Esophagus mucosa (tissue), 1 donor: ENCODE measurements at places on chromosomes 5 and 9.

DNA sequence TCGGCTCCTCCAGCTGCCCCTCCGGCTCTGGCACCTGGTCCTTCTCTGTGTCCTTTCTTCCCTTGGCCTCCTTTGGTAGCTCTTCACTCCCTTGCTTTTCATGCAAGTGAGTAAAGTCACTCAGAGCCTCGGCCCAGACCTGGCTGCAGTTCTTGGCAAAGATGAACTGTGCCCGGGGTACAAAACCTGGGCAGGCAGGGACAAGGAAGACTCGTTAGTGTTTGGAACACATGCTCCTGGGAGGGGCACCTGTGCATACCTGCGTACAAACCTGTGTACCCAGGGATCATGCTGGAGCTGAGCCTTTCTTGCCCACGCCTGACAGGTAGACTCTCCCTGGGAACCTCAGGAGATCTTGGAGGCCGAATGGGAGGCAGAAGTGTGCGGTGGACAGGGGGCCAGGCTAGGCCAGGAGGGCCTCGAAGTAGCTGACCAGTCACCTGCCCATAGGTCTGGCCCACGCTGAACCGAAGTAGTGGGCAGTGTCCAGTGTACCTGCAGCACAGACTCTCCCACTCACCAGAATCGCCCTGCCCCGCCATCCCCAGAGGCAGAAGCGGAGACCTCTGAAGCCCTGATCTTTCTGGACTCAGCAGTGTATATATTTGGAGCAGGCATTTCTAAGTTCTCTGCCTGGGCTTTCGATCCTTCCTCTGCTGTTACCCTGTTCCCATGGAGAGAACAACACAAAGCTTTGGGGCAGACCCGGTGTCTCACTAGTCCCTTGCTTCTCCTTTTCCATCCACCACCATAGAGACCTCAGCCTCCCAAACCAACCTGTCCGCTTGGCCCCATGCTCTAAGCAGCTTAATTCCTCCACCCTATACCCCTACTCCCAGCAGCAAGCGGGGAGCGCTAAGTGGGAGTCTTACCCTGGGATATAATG is 41.9 kb upstream of the TESK1 start:
- ATAC-seq = peak; percentile 94

- ATAC-seq = peak; percentile 96
Observed at GRCh38 chr5:142283304-142283703, 41.5 kb downstream of the SPRY4 start.

GRCh38 chr9:93713716-93714115 is 137.3 kb downstream of the PHF2 start:
- ATAC-seq = no peak

DNA sequence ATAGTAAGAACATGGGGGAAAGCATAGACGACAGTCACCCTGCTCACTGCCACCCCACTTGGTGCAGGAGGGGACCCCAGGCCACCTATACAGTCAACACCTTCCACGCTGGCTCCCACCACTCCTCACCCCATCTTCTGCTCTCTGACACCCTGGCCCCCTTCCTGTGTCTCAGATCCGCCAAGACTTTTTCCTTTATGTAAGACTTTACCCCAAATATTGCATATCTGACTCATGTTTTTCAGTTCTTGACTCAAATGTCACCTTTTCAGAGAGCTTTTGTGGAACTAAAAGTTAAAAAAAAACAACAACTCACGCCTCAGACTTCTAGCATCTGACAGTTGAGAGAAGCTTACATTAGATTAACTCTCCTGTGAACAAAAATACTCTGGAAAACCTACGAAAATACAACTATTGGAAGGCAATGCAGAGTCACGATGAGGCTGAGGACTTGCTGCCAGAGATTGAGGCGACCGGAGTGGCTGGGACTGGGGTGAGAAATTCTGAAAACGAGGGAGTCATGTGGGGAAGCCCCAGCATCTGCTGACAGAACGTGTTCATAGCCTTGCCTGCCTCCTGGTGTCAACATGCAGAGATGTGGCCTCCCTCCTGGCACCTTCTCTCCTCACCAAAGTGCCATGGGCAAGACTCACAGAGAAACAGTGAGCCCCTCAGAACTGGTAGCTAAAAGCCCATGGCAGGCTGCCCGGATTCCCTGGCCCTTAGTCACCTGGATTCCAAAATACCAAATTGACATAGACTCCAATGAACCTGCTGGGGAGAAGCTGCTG is 22.4 kb upstream of the FCN2 start:
- ATAC-seq = peak; percentile 48

DNA sequence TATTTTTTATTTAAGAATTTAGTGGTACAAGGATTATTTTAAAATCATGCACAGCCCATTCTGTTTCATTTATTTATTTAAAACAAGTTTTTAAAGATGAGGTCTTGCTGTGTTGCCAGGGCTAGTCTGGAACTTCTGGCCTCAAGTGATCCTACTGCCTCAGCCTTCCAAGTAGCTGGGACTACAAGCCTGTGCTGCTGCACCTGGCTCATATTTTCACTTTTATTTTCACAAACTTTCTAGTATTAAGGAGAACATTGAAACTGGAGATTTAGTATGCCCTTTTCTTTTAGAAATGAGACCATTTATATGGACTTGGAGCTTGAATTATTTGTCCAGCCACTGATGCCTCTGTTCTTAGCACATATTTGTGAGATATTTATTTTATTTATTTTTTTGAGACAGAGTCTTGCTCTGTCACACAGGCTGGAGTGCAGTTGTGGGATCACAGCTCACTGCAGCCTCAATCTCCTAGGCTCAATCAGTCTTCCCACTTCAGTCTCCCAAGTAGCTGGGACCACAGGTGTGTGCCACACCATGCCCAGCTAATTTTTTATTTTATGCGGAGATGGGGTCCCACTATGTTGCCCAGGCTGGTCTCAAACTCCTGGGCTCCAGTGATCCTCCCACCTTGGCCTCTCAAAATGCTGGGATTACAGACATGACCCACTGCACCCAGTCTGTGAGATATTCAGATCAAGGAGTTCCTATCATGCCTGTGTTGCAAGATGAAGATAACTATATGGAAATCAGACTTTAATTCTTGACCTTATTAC is 7.4 kb downstream of the DMXL1 start:
- ATAC-seq = no peak

GRCh38 chr5:44329716-44330115 is 59.5 kb downstream of the FGF10 start:
- no peak for ATAC-seq

GRCh38 chr5:163565931-163566608 is 60.7 kb downstream of the MAT2B start:
- ATAC-seq = no peak

DNA sequence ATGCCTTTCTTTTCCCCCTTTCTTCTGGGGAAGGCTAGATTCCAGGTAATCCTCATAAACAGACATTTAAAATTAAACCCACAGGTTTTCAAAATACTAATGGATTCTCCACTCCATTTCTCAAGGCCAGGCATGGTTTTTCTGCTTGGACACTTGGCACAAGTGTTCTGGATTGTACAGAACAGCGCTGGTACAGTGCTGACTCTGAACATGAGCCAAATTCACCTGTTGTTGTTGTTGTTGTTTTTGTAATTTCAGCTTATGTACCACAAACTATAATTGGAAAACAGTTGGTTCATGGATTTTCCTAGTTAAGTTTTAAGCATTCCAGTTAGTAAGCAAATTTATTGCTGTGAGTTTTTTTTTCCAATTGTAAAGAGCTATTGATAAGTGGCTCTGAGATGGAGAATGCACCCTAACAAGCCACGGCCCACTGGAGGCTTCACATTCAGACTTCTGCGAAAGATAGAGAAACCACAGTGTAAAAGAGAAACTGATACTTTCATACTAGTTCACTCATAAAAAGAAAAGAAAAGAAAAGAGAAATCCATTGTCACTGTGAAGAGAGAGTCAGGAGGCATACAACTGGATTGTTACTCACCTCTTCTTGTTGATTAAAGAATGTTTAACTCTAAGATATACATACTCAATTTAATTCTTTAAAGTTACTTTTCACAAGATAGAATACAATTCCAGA is 16.2 kb upstream of the ITGA1 start:
- ATAC-seq = no peak

GRCh38 chr5:53871050-53871449 is 310.6 kb downstream of the NDUFS4 start:
- ATAC-seq = no peak

GRCh38 chr9:35605351-35606137 is 482 bp downstream of the TESK1 start:
- no peak for ATAC-seq

GRCh38 chr5:41527201-41527779 is 16.9 kb upstream of the PLCXD3 start:
- ATAC-seq = no peak

GRCh38 chr5:108303611-108304010 is 78.3 kb downstream of the FBXL17 start:
- no peak for ATAC-seq

DNA sequence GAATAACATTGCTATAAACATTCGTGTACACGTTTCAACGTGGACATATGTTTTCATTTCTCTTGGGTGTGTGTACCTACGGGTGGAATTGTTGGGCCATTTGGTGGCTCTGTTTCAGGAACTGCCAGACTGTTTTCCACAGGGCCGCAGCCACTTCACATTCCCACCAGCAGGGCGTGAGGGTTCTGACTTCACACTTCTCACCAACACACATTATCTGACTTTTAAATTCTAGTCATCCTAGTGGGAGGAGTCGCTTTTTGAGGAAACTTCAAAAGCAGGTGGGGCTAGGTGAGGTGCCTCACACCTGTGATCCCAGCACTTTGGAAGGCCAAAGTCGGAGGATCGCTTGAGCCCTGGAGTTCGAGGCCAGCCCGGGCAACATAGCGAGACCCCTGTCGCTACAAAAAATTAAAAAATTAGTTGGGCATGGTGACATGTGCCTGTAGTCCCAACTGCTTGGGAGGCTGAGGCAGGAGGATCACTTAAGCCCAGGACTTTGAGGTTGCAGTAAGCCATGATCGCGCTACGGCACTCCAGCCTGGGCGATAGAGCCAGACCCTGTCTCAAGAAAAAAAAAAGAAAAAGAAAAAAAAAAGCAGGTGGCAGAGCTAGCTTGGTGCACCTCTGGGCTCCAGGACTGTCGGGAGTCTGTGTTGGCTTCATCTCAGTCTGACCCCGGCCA is 28.5 kb downstream of the TSPAN17 start:
- peak; percentile 25 for ATAC-seq

- no peak for ATAC-seq
Observed at GRCh38 chr5:84524491-84524890, 139.8 kb upstream of the EDIL3 start.

- no peak for ATAC-seq
Observed at GRCh38 chr5:137923856-137924255, 34.6 kb downstream of the PKD2L2 start.

DNA sequence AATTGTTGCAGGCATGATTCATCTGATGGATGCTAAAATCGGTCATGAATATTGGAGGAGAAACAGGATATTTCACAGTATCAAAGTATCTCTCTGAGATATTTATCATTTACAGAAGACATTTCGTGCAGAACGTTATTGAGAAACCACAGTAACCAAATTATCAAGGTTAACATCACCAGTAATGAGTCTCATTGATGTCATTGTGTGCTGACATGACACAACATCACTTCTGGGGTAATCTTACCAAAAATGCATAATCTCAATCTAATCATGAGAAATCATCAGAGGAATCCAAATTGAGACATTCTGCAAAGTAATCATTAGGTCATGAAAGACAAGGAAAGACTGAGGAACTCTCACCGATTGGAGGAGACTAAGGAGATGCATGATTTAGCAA is 42.7 kb downstream of the C5orf22 start:
- ATAC-seq = no peak

DNA sequence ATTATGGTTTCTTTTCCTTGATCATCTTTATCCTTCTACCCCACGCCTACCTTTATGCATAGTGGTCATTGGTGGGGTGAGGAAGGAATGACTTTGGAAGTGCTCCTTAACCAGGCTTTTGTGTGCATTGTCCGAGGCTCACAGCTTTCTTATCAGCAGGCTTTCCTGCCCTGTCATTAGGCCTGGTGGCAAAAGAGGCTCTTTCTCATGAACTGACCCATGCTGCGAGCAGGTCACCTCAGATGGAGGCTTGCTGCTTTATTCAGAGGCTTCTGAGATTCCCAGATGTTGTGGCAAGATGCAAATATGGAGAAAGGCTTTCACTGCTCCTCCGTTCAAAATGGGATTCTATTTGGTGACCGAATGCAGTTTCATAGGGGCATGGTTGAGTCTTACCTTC is 57.4 kb upstream of the DMRTA1 start:
- no peak for ATAC-seq

DNA sequence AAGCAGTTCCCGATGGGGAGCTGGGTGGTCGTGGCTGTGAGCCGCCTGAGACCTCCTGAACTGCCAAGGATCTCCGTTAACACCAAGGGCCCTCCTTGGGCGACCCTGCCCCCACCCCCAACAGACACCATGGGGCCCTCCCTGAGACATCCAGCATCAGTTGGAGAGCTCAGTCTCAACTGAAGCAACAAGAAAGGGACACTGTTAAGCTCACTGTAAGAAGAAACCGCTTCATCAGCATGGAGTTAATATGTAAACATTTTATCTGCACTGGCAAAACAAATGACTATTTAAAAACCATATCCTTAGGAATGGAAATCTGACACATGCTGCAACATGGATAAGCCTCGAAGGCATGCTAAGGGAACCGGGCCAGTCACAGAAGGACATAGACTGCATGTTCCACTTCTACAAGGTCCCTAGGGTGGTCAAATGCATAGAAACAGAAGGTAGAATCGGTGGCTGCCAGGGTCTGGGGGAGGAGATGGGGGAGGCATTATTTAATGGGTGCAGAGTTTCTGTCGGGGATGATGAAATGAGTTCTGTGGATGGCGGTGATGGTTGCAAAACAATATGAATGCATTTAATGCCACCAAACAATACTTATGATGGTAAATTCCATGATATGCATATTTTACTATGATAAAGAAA is 47.4 kb downstream of the ROR2 start:
- no peak for ATAC-seq

DNA sequence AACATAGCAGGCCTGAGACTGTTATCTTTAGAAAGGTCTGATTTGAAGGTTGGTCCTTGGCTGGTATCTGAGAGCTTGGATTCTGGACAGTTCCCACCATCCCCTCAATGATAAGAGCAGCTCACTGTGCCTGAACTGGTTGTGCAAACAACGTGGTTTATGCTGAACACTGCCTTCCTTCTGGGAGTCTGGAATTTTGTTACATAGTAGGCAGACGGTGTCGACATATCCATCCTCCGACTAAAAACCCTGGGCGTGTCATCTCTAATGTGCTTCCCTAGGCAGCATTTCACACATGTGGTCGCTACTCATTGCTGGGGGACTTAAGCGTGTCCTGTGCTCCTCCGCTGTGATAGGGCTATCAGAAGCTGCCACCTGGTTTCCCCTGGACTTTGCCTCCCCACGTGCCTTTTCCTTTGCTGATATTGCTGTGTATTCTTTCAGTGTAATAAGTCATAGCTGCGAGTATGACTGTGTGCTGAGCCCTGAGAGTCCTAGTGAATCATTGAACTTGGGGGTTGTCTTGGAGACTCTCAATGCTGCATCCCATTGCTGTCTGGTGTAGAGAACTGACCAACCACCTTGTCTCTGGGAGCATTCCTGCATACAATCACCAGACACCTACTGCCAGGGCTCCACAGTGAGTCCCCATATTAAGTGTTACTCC is 119.1 kb upstream of the TBC1D2 start:
- ATAC-seq = no peak

- peak; percentile 15 for ATAC-seq
Observed at GRCh38 chr9:121684381-121685145, 33.1 kb downstream of the DAB2IP start.

- ATAC-seq = peak; percentile 62
Observed at GRCh38 chr9:2859776-2860379, 16.0 kb upstream of the PUM3 start.

- no peak for ATAC-seq
Observed at GRCh38 chr9:136685790-136686533, 1.3 kb downstream of the AGPAT2 start.

- peak; percentile 76 for ATAC-seq
Observed at GRCh38 chr9:92634712-92635605, 35.0 kb downstream of the IPPK start.
